HFFc6 (cell line): ENCODE measurements at places on chromosomes 5 and 9. TPM values are rescaled to one million over a fixed set of nuclear protein-coding genes. Genes with fewer than 3 reads are reported as not detected.

The BTNL8 gene
- not detected in 3 replicates for total RNA-seq

The PCDH12 gene
- 0.03 to 0.48 TPM (median 0.05 TPM) in 3 replicates for total RNA-seq

The C9orf153 gene
- not detected in 3 replicates for total RNA-seq

The OR1Q1 gene
- total RNA-seq = not detected in 3 replicates

The GPRIN1 gene
- total RNA-seq = 2.5 to 4.8 TPM (median 3.4 TPM) in 3 replicates

The TAS2R1 gene
- total RNA-seq = 0.31 TPM in 1 of 3 replicates, not detected in the others

The EPB41L4A gene
- not detected in 3 replicates for total RNA-seq

The GPR151 gene
- not detected in 2 replicates for total RNA-seq

DNA sequence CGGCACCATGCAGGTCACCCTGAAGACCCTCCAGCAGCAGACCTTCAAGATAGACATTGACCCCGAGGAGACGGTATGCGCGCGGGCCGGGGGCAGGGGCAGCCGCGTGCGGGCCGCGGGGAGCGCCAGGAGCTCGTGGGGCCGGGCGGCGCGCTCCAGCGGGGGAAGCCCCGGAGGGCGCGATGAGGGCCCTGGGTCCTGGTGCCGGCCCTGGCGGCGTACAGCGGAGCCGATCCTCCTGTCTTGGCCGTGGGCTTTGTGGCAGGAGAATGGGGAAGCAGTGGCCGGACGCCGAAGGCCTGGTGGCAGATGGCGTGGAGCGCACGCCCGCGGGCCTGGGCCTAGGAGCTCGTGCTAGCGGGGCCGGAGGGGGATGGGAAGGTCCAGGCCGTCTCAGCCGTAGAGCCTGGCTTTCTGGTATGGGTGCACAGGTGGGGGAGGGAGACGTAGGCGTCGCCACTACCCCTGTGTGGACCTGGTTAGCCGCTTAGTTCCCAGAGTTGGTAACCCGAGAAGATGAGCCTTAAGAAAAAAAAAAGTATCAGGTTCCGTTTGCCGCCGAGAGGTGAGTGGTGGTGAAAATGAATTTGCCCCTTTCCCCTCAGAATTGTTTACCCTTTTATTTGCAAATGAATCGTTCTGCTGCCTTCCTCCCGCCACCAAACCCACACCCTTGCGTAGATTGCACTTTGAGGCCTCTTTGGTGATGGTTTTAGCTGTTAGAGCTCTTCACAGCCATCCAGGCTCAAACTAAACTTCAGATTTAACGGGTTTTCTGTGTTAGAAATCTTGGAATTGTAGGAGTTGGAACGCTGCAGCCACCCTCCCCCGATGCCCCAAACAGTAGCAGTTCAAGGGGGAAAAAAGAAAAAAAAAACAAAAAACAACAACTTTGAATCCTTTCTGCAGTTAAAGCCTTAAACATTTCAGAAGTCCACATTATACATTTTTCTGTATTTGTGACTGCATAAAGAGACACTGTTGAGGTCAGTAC, 841 bp downstream of the RAD23B start:
- DNase-seq = peak; percentile 39

DNA sequence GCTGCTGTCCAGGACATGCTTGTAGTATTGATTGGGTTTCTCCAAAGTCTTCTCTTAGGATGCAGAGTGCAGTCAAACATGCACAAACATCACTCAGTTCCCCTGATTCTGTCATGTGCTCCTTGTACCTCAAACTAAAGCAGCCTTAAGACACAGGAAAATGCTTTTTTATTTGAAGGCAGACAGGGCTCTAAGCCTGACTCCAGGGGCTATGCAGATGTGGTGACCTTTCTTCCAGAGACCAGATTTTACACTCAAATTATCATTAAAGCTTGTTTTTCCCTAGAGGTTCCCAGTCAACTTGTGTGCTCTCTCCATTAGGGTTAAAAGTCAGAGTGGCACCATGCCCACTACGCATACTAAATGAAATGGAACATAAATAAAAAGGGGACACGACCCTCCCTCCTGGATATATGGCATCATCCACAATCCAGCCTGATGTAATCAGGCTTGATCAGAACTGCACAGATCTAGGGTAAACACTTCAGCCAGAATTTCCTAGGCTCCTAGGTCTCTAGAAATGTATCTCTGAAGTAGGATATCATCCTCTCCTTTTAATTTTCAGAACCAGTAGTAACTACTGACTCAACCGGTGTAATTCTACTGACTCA, 771.1 kb downstream of the NR2F1-AS1 start:
- DNase-seq = no peak

DNA sequence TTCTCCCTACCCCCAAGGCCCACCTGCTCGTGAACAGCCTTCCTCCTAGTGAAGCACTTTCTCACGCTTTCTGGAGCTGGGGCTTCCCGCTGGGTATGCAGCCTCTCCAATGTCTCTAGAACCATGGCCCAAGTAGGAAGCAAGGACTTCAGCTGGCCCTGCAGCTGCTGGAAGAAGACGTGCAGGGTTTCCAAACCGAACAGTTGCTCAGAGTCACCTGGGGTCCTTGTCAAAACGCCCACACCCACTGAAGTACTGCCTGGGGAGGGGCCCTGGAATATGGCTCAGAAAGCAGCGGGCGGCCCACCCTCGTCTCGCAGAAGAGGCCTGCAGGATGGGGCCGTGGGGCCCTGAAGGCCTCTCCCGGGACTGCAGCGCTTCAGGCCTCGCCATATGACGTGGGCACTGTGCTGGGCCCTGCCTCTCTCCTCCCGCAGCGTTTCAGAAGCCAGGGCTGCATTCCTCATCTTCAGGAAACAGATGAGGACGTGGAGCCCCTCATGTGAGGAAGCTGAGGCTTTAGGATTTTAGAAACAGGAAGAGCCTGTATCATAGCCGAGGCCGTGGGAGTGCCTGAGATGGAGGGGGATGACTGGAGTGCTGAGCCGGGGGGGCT, 116.0 kb upstream of the LMX1B start:
- DNase-seq = no peak

GRCh38 chr5:40497573-40497972, 182.1 kb upstream of the PTGER4 start:
- peak; percentile 73 for DNase-seq

- DNase-seq = peak; percentile 60
These were observed 159.4 kb upstream of the PITX1 start for GRCh38 chr5:135193213-135194125.

- no peak for DNase-seq
These were observed 39.0 kb upstream of the ICE1 start for GRCh38 chr5:5383461-5383860.

DNA sequence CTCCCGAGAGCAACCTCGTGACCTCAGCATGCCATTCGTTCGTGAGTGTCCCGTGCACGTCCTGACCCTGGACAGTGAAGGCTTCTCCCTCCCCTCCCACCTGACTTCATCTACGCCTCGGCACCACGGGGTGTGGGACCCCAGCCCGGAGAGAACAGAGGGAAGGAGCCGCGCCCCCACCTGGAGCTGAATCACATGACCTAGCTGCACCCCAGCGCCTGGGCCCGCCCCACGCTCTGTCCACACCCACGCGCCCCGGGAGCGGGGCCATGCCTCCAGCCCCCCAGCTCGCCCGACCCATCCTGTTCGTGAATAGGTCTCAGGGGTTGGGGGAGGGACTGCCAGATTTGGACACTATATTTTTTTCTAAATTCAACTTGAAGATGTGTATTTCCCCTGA, 38.3 kb upstream of the FCN2 start:
- no peak for DNase-seq

DNA sequence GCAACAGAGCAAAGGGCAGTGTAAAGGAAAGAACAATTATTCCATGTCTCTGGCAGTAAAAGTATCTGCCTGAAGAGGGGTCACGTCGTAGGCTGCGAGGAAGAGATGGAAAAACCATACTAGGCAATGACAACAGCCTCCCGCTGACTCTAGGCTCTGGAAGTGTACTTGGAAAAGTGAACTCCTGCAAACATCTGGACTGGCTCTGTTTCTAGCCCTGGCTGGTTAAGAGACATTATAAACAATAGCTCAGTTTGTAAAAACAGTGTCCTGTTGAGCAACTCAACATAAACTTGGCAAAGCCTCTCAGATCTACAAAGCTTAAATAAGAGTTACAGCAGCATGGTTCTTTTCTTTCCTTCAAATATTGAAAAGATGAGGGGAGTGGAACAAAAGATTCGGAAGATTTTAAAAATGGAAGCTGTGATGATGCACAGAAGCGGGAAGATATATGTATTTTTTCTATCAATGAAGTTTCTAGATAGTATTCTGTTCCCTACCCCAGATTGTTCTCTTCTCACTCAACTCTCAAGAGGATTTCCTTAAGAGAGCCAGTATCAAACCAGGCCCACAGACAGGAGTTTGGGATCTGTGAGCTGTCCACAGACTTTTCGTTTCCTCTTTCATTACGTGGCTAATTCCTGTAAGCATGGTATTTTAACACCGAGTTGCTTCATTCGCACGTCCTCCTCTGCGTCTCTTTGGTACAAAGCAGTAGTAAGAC, 79.4 kb downstream of the SPTLC1 start:
- DNase-seq = no peak

GRCh38 chr9:21810388-21810787, 8.0 kb downstream of the MTAP start:
- no peak for DNase-seq

DNA sequence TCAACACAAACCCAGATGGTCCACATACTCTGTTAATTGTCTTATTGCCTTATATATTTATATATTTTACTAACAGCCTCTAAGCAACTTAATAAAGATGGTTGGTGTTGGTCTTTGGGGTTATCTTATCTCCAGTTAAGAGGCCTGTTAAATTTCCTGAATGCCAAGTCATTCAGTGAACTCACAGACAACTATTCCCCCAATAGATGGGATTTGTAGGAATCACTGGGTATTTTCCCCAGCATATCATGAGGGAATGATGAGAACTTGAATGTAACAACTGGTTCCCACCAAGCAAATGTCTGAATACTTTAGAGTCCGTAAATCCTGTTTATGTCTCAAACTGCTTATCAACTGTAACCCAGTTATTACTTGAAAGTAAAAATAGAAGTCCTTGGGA, 42.7 kb upstream of the RETREG1 start:
- no peak for DNase-seq

DNA sequence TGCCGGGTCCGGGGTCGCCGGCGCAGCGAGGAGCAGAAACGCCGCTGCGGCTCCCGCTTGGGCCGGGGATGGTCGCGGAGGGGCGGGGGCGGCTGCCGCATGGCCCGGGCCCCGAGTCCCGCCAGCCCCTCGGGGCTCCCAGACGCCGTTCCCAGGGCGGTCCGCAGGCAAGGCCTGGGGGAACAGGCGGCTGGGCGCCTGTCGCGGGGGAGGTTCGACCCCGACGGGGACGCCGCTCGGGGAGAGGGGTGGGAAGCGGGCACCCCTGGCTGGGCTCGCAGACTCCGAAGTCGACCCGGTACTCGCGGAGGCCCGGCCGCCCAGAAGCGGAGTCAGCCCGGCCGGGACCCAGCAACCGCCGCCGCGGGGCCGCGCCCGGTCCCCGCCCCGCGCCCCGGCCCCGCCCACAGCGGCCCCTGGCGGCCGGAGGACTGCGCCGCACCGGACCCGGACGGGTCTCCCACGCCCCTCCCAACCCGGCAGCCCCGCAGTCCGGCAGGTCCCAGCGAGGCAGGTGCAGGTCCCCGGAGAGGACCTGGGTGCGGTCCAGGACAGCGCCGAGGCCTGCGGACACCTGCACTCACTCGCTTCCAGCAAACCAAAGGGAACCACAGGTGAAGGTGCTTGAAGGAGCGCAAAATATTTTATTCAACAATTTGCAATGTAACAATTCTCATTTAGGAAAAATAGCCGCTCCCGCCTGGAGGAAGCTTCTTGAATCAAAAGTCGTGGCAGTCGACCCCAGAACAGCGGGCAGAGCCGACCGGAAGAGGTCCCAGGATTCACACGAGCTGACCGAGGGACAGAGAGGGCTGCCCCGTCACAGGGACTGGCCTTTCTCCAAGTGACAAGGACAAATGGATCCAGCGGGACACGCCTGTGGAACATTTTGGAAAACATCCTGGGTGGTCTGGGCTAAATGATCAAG, at the start of gene INPP5E:
INPP5E (minus strand) TSS at position 365 of the 928 bp plus-strand sequence. CDS start 426 bp downstream, outside the sequence.
- DNase-seq = peak; percentile 36

- no peak for DNase-seq
These were observed 25.0 kb upstream of the GSN start for GRCh38 chr9:121242959-121243346.

DNA sequence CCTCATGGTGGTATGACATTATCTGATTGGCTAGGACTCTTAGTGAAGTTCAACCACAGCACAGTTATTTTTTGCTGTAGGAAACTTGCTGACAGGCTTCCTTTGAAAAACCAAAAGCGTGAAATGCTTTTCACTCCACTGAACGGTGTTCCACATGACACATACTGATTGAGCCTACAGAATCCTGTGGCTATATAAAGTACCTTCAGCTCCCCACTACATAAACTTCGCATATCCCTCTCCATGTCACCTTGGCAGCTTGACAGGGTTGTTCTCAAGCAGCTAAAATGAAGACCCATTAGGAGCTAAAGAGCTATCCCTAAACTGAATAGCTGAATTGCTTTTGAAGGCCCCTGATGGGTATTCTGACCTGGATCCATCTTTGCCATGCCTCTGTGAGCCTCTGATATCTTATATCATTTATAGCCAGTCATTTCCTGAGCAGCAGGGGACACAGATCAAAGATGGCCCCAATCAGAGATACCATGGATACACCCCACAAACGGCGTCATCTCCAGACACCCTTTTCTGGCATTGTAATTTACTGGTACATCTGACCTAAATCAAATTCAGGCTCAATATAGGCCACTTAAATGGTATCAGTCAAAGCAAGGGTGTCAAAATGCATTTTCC, 91.5 kb downstream of the APBA1 start:
- no peak for DNase-seq

GRCh38 chr9:133995012-133995896, 3.1 kb upstream of the VAV2 start:
- DNase-seq = no peak

GRCh38 chr5:143343042-143343441, 60.4 kb downstream of the NR3C1 start:
- DNase-seq = no peak

DNA sequence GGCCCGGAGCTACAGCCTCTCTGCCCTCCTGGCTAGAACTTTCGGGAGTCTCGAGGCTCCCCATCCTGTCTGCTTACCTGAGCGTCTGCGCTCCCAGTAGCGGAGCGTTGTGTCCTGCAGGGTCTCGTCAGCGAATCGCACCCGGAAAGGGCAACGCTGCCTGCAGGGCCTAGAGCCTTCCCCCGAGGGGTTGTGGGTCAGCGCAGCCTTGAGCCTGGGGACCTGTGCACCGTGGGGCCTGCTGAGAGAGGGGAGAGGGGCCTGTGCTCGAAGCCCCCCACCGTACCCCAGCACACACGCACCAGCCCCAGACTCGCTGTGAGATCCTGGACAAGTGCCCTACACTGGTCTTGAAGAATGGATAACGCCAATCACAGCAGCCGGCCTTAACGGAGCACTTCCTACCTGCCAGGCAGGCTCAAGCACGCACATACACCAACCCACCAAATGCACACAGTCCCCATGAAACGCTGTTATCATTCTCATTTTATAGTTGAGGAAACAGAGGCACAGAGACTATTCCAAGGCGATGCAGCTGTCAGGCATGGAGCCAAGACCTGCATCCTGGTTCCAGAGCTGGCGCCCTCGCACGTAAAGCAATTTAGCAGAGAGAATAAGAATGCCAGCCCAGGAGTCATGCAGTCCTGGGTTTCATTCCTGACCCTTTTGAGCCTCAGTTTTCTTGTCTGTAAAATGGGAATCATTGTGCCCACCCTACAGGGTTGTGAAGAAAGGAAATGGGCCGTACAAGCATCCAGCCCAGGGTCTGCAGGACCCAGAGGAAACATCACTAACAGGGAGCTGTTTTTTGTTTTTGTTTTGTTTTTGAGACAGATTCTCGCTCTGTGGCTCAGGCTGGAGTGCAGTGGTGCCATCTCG, 5.3 kb downstream of the C9orf50 start:
- no peak for DNase-seq
